ENCODE measurements at places on chromosomes 7 and 10.

DNA sequence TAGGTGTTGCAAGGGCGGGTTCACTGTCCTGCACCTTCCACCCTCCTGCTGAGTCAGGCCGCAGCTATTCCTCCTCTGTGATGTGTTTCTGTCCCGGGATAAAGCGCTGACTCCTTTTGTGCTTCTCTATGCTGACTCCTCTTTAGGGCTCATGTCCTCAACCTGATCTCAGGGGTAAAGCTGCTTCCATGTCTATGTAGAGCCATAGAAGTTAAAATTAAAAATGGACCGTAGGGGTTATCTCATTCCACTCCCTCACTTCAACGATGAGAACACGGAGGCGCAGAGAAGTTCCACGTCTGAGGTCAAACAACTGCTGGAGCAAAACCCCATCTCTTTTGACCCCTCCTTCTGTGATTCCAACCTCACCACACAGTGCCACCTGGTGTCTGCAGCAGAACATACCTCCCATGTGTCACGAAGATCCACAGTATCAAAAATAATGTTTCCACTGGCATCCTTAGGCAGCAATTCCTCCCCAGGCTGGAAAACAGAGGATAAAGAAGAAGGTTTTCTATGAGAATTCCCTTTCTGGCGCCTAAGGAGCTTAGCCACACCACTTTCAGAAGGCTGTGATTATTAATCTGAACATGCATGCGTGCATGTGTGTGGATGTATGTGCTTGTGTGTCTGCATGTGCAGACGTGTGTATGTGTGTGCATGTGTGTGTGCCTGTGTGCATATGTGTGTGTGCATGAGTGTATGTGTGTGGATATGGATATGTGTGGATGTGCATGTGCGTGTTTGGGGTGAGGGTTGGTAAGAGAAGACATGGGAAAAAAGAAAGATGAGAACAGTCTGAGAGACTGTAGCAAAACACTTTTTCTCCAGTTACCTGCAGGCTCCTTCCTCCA is 81.2 kb upstream of the UCN3 start:
- peak; percentile 68 for DNase-seq

- DNase-seq, result no peak
Observed at GRCh38 chr10:89534826-89535166, 598 bp downstream of the SLC16A12 start.

- peak; percentile 70 for DNase-seq
Observed at GRCh38 chr10:73889014-73889413, 14.7 kb upstream of the CAMK2G start.

DNA sequence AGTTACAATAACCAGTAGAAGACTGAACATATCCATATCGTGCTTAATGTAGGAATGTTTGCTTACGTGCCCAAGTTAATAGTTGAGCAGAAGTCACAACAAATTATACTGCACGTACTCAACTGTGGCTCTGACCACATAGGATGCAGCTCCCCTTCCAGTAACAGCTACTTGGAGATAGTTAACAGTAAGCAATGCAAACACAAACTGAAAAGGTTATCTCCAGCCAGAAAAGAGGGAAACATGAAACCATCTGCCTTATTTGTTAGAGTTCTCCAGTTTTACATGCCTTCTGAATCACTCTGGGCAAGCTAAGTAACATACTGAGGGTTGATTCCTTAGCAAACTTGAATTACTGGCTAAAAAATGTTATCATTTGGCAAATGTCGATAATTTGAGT is 9.8 kb downstream of the DHX32 start:
- no peak for DNase-seq

- DNase-seq, result no peak
Observed at GRCh38 chr7:710161-710560, 16.3 kb upstream of the DNAAF5 start.

DNA sequence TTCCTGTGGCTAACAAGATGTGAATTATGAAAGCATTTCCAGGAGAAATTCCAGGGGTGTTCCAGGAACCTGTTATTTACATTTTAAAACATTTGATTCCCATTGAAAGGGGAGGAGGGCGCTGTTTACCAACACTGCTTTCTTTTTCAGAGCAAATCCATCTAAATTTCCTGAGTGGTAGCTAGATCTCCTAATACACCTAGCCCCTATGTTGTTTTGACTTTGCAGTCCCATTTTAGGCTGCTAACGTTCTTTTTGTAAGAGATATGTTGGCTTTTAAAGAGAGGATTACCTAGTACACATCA is 130.8 kb downstream of the TCF7L2 start:
- DNase-seq, result no peak

- no peak for DNase-seq
Observed at GRCh38 chr10:62689712-62690111, 114.8 kb upstream of the ADO start.

GRCh38 chr7:22884911-22885788 is 62.5 kb upstream of the TOMM7 start:
- DNase-seq, result no peak

DNA sequence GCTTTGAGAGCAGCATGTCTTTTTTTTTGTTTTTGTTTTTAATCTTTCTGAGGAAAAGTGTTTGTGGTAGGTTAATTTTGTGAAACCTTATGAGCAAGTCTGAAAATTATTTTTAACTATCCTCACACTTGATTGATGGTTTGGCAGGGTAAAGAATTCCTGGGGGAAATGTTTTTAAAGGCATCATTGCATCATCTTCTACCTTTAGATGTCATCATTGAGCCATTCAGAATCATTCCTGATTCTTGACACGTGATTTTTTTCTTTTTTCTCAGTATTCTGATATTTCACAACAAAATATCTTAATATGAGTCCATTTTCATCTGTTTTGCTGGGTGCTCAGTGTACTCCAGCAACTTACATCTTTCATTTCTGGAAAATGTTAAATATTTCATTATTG is 28.3 kb downstream of the PALS2 start:
- no peak for DNase-seq

DNA sequence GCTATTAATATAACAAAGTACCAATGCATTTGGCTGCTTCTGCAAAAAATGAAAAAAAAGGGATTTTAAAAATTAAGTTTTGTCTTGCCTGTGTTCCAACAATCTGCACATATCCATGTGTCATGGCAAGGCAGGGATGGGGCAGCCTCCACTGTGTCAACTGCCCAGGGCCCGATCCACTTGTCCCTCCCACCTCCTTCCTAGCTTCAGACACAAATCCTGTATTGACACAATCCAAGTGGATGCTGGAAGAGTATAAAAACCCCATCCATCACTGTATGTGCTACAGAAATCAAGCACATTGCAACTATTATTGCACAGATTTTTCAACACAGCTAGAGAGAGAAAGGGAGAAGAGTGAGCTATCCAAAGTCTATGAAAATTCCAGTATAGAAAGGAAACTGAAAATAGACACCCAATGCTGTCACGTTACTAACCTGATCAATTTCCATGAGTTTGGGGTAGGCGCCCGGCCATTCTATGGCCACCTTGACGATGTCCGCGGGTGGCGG is 106.4 kb downstream of the ELMO1 start:
- DNase-seq, result no peak

GRCh38 chr10:73537288-73537687 is 41.5 kb upstream of the PPP3CB start:
- DNase-seq, result no peak

DNA sequence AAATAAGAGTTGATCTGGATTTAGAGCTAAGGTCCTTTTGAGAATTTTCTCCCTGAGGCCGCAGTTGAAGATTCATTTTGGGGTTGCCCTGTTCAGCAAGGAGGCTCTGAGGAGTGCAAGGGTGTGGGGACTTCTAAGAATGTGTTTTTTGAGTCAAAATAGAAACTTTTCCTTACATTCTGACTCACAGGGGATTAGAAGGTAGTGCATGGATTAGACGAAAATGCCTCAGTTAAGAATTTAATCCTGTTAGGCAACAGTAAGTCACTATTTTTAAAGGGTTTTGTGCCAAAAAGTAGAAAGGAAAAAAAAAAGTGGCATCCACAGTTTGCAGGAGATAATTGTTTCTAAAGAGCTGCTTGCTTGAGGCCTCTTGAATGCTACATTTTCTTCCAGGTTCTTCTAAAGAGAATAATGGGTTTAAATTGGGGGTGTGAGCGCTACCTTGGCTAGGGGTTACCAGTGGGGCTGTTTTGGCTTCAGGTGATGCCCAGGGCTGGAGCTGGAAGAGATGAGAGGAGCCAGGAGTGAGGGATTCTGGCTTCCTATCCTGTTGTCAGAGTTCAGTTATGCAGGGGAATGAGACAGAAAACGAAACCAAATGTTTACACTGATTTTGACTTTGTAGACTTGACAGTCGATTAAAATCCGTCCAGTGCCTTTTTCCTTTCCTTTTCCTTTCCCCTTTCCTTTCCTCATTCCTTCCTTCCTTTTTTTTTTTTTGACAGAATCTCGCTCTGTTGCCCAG is 52.9 kb downstream of the BAMBI start:
- DNase-seq, result no peak

DNA sequence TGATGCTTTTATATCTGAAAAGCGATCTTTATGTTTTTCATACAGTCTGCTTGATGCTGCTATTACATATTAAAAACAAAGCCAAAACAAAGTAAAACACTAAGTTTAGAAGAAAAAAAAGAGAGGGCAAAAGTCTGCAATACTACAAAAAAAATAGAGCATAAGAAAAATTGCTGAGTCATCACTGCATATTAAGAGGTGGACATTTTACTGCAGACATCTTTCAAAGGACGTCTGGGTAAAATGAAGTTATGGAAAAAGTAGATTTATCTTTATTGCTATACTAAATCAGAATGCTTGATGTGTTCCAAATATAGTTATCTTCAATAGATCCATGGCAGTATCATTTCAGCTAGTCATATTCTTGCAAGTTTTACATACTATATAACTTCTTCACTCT is 172.0 kb downstream of the MAGI2 start:
- DNase-seq, result no peak

DNA sequence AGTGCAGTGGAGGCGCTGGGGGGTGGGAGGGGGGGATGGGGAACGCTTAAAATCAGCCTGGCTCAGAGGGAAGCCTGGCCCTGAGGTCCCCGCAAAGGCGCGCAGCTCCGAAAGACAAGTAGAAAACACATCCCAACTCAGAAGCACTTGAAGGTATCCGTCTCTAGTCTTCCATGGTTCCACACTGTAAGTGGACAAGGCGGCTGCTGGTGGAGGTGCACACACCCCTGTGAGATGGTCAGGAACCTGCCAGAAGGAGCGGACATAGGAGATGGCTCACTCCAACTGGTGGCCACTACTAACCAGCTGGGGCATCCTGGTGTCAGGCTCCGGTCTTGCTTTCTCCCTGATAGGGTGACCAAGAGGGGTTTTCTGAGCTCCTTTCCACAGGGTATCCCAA is 41.7 kb downstream of the CTBP2 start:
- no peak for DNase-seq
